ENCODE measurements at places on chromosomes 7 and 10.

DNA sequence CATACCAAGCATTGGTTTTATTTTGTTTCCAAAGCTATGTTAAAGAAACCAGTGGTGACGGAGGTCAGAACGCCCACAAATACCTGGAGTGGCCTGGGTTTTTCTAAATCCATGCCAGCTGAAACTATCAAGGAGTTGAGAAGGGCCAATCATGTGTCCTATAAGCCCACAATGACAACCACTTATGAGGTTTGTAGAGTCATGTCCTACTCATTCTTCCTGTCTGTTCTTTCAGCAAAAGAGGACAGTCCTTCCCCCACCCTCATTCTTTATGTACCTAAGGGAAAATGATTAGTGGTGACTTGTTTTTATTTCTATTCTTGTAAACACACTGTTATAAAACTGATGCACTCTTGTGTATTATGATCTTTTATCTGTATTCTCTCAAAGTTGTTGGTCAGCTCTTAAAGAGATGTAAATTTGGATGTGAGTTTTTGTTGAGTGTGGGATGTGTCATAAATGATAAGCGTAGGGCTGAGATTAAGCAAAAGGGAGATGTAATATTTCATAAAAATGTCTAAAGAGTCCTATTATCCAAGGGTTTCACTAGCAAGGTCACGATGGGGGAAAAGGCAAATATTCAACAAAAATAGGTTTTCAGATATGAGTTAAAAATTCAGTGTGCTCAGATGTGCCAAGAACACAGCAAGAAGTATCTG, 294.4 kb downstream of the BICC1 start:
- no peaks in the 10 kb centered on the region for H3K27me3 ChIP-seq
- no peaks in the 10 kb centered on the region for H3K36me3 ChIP-seq
- DNase-seq: no peak
- no peak overlapping the region for H3K27ac ChIP-seq
- H3K4me1 ChIP-seq: no peaks in the 10 kb centered on the region

GRCh38 chr10:46171661-46172060, 115.1 kb upstream of the ANTXRL start:
- H3K36me3 ChIP-seq: no peaks in the 10 kb centered on the region
- no peak overlapping the region for H3K27ac ChIP-seq
- H3K27me3 ChIP-seq: no peaks in the 10 kb centered on the region
- H3K4me1 ChIP-seq: no peaks in the 10 kb centered on the region
- no peak overlapping the region for H3K4me3 ChIP-seq

GRCh38 chr10:36050763-36051499, 408.8 kb upstream of the FZD8 start:
- H3K36me3 ChIP-seq: no peaks in the 10 kb centered on the region
- H3K27me3 ChIP-seq: no peaks in the 10 kb centered on the region

DNA sequence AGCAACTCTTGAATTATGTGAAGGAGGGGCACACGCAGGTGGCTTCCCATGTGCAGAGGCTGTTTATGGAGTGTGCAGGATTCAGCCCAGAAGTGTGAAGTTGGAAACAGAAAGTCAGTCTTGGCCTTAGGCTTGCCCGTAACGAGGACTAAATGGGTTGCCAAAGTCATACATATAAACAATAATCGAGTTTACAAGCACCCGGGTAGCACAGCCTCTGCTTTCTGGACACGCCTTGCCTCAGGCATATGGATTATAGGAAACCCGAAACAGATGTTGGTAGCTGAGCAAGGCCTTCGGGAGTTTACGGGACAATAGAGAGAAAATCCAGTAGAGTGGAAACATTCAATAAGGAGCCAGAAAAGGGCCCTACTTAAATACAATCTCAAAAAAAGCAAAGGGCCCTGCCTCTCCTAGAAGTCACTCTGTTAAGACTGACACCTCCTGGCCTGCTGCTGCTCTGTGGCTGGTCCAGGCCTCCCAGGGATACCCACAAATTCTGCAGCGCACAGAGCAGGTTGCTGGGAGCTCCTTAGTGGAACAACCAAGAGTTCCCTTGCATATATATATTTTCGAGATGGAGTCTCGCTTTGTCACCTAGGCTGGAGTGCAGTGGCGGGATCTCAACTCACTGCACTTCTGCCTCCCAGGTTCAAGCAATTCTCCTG, 48.5 kb downstream of the SMKR1 start:
- no peak overlapping the region for H3K27ac ChIP-seq
- H3K27me3 ChIP-seq: no peaks in the 10 kb centered on the region
- DNase-seq: no peak
- H3K4me3 ChIP-seq: no peak overlapping the region
- no peaks in the 10 kb centered on the region for H3K36me3 ChIP-seq

DNA sequence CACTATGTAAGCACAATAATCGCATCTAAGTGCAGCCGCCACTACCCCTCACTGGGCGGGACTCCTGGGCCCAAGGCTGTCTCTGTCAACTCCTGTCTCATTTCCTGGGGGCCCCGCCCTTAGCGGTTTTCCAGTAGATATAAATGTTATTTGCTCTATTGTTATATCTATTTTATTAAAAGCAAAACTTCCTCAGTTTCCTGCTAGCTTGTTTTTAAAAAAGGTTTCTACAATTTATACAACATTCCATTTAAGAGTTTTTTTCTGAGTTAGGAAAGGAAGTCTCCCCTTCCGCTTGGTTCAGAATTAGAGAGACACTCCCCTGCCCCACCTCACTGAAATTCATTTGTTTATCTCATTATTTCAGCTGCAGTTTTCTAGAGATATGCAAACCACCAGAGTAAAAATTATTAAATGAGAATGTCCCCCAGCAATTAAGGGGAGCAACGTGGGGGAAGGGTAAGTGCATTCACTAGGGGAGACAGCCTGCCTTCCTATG, 82.7 kb downstream of the RAMP3 start:
- H3K4me3 ChIP-seq: no peak overlapping the region
- no peaks in the 10 kb centered on the region for H3K36me3 ChIP-seq
- no peak for DNase-seq
- H3K27me3 ChIP-seq: no peaks in the 10 kb centered on the region
- H3K27ac ChIP-seq: no peak overlapping the region

Measured in CD8-positive, alpha-beta memory T cell (primary cell).